ENCODE measurements at places on chromosomes 1 and 21. TPM values are rescaled to one million over a fixed set of nuclear protein-coding genes. Genes with fewer than 3 reads are reported as not detected.

GRCh38 chr1:151855933-151856332 is 2.4 kb upstream of the THEM5 start:
- DNase-seq, result no peak

DNA sequence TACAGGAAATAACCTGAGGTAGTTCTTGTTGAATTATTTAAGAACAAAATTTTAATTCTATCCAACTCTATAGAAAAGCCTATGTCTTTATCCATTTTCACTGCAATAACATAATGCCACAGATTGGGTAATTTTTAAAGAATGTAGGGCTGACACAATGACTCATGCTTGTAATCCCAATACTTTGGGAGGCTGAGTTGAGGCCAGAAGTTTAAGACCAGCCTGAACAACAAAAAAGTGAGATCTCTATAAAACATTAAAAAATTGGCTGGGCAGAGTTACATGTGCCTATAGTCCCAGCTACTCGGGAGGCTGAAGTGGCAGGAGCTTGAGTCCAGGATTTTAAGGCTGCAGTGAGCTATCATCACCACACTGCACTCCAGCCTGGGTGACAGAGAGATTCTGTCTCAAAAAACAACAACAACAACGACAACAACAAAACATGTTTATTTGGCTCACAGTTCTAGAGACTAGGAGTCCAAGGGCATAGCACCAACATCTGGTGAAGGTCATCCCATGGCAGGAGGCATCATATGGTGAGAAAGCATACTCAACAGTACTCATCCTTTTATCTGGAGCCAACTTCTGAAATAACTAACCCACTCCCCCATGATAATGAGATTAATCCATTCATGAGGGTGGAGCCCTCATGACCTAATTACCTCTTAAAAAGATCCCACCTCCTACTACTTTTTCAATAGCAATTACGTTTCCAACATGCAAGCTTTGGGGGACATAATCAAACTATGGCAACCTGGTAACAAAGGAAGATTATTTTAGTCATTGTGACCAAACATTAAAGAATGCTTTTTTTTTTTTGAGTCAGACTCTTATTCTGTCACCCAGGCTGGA is 59.6 kb downstream of the ABL2 start:
- no peak for DNase-seq

DNA sequence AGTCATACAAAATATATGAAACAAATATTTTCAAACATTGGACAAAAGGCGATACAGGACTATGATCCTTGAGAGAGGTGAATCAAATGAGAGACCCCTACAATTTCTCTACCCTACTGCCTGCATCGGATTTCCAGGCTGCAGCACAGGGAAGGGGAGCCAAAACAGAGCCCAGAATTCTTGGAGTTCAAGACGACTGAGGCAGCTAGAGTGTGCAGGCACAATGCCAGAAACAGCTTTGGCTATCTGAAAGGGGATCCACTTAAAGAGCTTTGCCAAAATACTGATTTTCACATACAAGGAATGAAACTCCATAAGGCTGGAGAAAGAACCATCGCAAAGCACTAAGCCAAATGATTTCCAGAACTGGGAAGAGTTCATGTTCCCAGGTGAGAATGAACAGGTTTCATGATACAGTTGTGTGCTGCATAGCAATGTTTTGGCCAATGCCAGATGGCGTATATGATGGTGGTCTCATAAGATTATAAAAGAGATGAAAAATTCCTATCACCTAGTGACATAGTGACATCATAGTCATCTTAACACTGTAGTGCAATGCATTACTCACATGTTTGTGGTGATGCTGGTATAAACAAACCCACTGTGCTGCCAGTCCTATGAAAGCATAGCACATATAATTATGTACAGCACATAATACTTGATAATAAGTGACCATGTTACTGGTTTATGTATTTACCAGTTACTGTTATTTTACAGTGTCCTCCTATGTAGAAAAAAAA is 77.5 kb downstream of the KCND3 start:
- DNase-seq, result no peak

DNA sequence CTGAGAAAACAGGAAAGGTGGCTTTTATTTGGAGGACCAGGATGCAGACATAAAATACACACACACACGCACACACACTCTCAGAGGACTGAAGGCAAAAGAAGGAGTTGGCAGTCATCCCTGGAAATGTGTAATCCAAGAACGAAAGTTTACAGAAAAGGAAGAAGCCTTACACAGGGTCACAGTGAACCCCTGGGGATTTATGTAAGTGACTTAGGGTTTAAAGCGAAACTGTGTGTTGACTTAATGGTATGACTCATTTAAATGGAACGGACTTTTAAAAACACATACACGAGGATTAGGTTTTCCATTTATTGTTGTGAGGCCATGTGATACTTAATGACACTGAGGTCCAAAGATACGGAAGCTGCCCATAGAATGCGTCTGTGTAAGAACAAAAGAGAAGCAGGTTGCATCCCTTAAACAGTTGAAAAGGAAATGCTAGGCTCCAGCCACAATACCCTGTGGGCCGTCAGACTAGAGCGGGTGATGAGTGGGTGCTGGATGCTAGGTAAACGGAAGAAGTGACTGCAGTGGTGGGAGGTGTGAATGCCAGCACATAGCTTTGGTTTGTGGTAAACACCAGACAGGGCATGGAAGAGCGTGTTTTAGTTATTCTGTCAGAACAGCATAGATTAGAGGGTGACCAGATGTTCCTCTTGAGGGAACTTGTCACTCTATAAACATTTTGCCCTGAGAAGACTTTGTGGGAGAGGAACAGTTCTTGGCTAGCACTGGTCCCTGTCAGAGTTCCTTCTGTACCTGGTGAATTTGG is 21.6 kb upstream of the BCL10 start:
- peak; percentile 69 for DNase-seq

DNA sequence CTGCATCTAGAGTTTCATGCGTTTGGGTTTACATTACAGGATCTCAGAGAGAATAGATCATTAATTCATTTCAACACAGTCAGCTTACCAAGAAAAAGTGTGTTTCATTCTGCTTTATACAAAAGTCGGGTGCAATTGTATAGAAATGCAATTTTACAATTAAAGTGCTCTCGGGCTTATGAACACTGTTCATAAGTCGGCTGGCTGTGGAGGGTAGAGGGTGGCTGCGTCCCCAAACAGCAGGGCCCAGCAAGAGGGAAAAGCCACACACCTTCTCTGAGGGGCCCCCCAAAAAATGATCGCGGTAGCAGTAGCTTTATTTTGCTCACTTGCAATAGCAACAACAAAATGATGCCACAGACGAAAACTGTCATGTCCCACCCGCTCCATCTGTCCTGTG is 13.8 kb upstream of the ZBTB18 start:
- DNase-seq, result no peak

GRCh38 chr1:162327788-162328165 is 48.9 kb downstream of the SPATA46 start:
- DNase-seq, result no peak

- peak; percentile 0 for DNase-seq
Observed at GRCh38 chr1:235018720-235019444, 109.8 kb downstream of the TOMM20 start.

GRCh38 chr1:179146911-179147310 is 65.0 kb downstream of the TOR3A start:
- DNase-seq, result no peak

Gene DNASE2B
- 0.34 TPM for total RNA-seq

Gene LENEP
- total RNA-seq, result 0.94 TPM

Gene SLC35D1
- 27.6 TPM for total RNA-seq

Gene SYT6
- total RNA-seq, result 0.47 TPM

Gene KCNJ10
- not detected for total RNA-seq

Gene NES
- 42.4 TPM for total RNA-seq

Gene PHACTR4
- total RNA-seq, result 44.1 TPM
